Stimulated activated CD4-positive, alpha-beta T cell treated with anti-CD3 and anti-CD28 coated beads, TNF-alpha, amount 100 ng/mL, for 4 hours (primary cell): ENCODE measurements at places on chromosomes 11 and 22.

DNA sequence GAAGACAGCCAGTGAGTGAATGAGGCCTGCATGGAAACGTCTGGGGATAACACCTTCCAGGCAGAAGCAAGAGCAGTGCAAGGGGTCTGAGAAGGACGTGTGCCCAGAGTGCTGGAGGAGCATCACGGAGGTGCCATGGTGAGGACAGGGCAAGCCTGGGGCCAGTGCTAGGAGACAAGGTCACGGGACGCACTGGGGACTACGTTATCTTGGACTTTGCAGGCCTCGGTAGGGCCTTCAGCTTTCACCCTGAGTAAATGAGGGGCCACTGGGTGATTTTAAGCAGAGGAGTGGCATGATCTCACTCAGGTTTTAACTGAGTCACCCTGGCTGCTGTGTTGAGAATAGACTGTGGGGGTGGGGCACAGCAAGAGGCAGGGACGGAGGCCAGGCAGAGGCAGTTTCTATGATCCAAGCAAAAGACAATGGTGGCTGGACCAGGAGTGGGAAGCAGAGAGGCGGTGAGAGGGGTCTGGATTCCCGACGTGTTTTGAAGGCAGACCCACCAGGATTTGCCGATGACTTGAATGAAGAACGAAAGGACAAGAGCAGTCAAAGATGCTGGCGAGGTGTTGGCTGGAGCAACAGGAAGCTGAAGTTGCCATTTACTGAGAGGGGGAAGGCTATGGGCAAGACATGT is 102.7 kb upstream of the PARVA start:
- no peak for DNase-seq

- no peak for DNase-seq
These were observed 27.9 kb downstream of the GRAP2 start for GRCh38 chr22:39928536-39929520.

- no peak for DNase-seq
These were observed 115.9 kb upstream of the CCDC179 start for GRCh38 chr11:22976146-22976545.

- DNase-seq, result no peak
These were observed 136.8 kb downstream of the CD44 start for GRCh38 chr11:35275786-35276170.

DNA sequence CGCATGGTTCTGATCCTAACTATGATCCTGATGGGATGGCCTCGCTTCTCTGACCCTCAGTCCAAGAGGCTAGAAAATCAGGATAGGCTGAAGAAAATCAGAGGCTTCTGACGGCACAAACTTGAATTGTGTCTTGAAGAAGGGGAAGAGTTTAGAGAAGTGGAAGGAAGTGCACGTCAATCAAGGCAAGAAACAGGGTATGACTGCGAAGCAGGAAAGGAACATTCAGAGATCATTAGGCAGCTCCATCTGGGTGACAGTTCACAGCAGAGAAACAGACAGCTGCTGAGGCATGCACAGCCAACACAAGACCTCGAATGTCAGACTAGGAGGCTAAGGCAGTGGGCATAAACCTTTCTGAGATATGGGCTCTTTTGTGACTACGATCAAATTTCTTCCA is 29.3 kb downstream of the CLPB start:
- DNase-seq, result no peak

DNA sequence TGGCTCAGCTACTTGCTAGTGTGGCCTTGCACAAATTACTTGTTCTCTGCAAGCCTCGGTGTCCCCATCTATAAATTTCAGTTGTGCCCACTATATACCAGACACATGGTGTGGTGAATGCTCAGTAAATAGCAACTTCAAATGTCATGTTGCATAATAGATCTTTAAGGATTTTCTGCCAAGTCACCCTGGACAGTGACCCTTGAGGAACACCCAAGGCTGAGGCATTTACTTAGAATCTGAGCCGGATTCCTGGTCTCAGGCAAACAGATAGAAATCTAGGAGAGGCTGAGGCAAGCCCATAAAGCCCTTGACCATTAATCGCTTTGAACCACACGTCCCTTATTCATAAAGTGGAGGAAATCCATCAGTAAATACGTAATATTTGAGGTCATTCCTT is 9.7 kb downstream of the TEAD1 start:
- no peak for DNase-seq
